Gastrocnemius medialis (tissue), 4 donors: ENCODE measurements at places on chromosomes 5 and 9. TPM values are rescaled to one million over a fixed set of nuclear protein-coding genes. Genes with fewer than 3 reads are reported as not detected.

- DNase-seq: no peak
Measured at GRCh38 chr9:536597-537511, 304.6 kb upstream of the DMRT1 start.

The HDAC3 gene
- total RNA-seq: 32.0 TPM

DNA sequence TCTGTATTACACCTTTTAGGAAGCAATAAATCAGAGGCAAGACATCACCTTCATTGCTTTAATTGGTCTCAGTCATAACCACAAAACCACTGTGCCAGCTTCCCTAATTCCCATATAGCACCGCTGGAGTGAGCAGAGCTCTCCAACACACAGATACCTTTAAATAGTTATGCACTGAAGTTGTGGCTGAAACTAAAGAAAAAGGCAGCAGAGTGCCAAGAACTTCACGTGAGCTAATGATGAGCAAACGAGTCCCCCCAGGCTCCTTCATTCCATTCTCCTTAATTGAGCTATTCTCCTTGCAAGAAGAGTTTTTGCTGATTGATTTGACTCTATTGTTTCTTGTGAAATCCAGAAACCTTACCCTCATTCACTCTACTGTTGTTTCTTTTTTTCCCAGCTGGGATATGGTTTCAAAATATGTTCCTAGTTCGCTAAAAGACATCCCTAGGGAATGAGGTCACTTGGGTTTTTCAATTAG is 501.5 kb downstream of the SPATA31D1 start:
- no peak for DNase-seq

The PRRX2 gene
- total RNA-seq: 1.7 TPM

GRCh38 chr5:54415147-54415546 is 40.4 kb upstream of the HSPB3 start:
- DNase-seq: no peak

GRCh38 chr9:130938652-130939404 is at the start of gene FIBCD1:
FIBCD1 (minus strand) TSS chr9:130939247; CDS start chr9:130938607, 640 bp downstream.
- DNase-seq: no peak

- DNase-seq: no peak
Measured at GRCh38 chr9:88477300-88477751, 57.7 kb upstream of the NXNL2 start.

The TMEM8B gene
- 6.4 TPM for total RNA-seq

DNA sequence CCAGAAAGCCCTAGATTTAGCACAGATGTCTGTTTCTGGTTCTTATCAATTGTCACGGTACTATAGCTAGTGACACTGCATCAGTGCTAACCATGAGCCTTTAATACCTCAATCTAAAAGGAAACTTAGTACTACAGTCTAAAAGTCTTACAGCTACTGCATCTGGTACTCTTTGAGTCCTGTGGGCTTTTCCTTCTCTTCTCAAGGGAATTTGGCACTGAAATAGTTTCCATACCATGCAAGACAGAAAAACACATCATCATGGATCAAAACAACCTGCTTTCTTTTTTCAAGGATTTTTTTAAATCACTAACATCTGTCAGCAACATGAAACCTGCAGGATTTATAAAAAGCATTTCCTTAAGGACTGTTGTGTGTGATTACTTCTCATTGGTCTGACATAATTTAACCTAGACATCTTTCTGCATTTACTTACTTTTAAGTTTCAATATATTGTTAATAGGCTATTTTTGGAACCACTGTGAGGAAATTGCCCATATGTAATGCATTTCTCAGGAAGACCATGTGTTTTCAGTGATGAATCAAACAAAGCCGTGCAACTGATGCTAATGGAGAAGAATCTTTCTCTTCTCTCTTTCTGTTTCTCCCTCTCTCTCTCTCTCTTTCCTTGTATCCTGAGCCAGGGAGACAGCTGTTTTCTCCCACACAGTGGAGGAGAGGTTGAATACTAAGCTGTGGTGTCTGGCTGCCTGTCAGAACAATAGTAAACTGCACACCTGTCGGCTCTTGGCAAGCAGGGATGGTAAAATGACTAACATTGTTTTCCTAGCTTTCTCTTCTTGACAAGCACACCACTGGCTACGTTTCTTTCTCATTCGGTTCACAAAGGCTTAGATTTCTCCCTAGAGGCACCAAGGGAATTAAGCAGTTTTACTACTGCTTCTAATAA is 273.4 kb downstream of the CSNK1G3 start:
- peak; percentile 15 for DNase-seq

The FBN2 gene
- total RNA-seq: 0.07 TPM

The HCN1 gene
- total RNA-seq: 0.47 TPM

The SIGMAR1 gene
- total RNA-seq: 35.7 TPM

The HTR1A gene
- total RNA-seq: not detected

The PCDHGA3 gene
- 1.5 TPM for total RNA-seq

GRCh38 chr9:18208166-18209059 is 265.5 kb upstream of the ADAMTSL1 start:
- DNase-seq: no peak

DNA sequence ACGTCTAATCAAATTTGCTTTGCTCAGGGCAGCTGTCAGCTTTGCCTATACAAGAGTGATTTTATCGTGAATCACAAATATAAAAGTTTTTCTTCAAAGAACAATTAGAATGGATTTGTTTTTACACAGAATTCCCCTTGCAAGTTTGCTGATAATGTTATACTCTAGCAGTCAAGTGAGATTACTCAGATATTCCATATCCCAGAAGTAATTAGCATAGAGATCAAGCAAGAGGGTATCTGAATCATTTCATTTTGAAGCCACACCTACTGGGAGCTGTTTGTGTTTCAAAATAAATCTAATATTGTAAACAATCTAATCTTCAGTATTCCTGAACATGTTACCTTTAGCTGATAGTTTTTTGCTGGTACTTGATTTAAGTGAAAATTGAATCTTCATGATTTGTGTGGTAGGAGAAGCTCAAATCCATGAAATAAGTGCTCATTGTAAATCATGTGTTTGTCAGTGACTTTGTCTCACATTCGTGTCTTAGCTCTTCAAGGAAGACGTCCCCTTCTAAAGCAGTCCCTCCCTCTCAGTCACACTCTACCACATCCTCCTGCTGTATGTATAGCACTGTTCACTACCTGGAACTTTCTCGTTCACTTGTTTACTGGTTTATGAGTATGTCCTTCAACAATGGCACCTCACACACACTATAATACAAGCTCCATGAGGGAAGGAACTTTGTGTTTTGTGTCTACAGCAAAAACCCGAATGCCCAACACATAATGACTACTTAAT is 3.3 kb upstream of the TTC39B start:
- DNase-seq: no peak
